Heart left ventricle (tissue), 16 donors: ENCODE measurements at places on chromosomes 3 and 15. TPM values are rescaled to one million over a fixed set of nuclear protein-coding genes. Genes with fewer than 3 reads are reported as not detected.

The TMEM44 gene
- 6.5 TPM for polyA plus RNA-seq

The ITIH4 gene
- polyA plus RNA-seq = 0.76 TPM

The CACNA2D3 gene
- 18.8 TPM for polyA plus RNA-seq

DNA sequence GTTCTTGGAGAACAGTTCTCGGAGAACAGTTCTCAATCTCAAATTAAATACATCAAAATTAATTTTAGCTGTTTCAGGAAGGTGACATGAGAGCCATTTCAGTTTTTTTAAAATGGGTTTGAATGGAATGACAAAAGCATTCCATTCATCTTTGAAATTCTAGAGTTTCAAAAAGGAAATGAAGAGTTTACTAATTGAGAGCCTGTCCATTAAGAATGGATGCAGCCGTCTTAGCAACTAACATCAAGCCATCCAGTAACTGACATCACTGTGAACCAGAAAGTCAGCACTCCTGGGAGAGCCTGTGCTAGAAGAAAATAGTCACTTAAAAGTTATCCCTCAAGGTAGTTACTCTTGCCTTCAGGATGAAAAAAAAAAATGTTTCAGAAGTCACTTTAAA lies 47.0 kb upstream of the FSTL1 start:
- DNase-seq = no peak

The DOCK3 gene
- polyA plus RNA-seq = 2.1 TPM

- no peak for DNase-seq
Observed at GRCh38 chr3:62968128-62968527, 92.9 kb upstream of the CADPS start.

DNA sequence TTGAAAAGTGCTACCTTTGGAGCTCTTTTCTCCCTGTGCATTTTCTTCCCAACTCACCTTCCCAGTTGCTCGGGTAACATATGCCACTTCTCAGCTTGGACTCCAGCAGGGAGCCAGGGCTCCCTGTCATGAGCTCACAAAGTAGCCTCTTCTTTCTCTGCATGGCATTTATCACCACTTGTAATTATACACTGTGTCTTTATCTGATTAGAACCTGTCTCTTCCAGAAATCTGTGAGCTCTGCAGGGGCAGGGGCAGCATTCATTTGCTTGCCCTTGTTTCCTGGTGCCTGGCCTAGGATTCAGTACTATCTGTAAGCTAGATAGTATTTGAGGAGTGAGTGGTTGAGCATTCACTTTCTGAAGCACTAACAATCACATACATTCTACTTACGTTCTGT lies 100.9 kb downstream of the CLSTN2 start:
- no peak for DNase-seq

- no peak for DNase-seq
Observed at GRCh38 chr3:8635631-8636030, 9.0 kb downstream of the SSUH2 start.

DNA sequence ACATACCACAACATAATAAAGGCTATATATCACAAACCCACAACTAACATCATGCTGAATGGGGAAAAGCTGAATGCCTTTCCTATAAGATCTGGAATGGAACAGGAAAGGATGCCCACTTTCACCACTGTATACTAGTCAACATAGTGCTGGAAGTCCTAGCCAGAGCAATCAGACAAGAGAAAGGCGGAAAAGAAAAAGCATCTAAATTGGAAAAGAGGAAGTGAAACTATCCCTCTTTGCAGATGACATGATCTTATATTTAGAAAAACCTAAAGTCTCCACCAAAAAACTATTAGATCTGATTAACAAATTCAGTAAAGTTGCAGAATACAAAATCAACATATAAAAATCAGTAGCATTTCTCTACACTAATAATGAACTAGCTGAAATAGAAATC lies 14.6 kb upstream of the PIK3CA start:
- DNase-seq = no peak

GRCh38 chr15:78083687-78084448 lies 6.4 kb upstream of the TBC1D2B start:
- no peak for DNase-seq

DNA sequence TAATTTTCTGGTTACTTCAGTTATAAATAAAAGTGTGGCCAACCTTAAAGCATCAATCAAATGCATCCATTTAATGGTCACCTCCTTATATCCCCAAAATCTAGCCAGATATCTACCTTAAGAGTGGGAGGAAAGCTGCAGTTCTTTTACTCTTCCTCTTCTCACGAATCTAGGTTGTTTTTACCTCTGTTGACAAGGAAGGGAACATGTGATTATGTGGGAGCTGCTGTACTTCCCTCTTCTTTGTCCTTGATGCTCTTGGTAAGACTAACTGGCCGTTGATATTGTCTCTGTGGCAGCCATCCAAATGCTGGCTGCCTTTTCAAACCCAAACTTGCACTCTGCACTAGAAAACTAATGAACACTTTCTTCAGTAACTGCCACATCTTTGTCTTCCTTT lies 275.3 kb upstream of the CADM2 start:
- no peak for DNase-seq
